H1 (cell line): ENCODE measurements at places on chromosomes 16 and 17.

GRCh38 chr16:86212706-86213436, 297.5 kb upstream of the FOXF1 start:
- no peak for DNase-seq

- no peak for DNase-seq
These were observed 11.7 kb downstream of the SLC7A6OS start for GRCh38 chr16:68298907-68299561.

GRCh38 chr17:33335491-33336173, 42.5 kb upstream of the ASIC2 start:
- no peak for DNase-seq

GRCh38 chr17:80920441-80920840, 71.2 kb upstream of the CHMP6 start:
- DNase-seq = no peak

DNA sequence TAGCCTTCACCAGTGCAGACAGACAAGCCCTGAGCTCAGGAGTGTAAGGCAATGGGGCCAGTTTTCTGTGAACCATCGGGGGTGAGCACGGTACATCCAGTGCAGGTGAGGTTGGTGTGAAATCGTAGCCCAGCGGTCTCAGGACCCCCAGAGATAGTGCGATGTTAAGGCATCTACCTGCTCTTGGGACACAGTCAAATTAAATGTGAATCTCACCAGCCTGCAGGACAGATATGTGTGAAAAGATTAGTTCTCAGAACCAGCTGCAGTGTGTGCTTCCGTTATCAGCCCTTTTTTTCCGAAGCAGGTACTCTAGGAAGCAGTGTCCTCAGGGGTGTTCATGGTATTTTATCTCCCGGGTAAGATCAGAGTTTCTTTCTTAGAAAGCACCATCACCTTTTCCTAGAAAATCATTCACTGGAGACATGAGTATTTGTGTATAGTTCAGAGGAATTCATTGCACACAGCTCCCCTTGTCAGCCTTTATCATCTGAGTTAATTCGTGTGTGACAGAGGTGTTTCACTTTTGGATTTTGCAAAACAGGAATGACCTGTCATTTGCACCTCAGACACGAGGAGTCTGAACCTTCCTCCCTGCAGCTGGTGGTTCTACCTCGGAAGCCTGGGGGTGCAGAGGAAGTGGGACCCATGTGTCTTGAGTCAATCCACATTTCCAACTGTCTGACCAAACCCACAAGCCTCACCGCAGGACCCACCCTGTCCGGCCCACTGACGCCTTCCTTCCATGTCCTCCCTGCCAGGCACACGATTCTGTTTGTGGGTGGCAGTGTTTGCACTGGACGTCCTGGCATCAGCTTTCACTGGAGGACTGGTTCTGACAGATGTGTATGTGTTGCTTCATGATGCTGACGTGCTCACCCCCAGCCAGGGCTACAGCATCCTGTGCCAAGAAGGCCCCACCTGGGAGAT, 107.8 kb downstream of the CLEC16A start:
- no peak for DNase-seq

DNA sequence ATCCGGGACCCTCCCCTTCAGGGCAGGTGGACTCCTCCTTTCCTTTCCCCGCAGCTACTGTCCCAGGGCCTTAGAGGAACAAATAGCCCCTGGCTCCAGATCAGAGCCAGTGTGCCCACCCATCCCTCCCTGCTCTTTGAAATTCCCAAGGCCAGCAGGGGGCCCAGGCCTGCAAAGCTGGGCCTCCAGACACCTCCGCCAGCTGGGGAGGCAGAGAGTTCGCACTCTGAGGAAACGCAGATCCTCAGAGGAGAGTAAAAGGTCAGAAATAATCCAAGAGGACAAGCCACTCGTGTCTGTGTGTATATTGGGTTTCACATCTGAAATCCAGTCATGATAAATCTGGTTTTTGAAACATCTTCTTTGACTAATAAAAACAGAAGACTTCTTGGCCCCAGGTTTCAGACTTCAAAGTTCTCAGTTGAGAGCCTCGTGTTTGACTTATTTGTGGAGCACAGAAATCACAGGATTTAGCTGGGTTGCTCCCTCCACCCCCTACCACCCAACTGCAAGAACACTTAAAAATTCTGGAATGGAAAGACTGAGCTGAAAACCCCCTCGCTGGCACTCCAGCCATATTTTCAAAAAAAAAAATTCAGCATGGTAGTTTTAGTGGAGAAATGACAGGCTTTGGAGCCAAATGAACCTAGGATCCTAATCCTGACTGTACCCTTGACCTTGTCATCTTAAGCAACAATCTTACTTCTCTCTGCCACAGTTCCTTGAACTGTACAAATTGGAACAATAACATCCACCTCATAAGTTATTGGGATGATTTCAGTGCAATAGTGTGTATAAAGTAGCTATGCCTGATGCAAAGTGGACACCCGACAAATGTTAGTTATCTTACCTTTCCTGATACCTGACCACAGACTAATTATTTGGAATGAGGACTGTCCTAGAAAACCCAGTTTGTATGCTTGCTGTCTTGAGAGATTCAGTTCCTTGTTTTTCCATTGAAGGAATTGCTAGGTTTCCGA, 44.5 kb upstream of the TBX2 start:
- no peak for DNase-seq

GRCh38 chr17:81000334-81000630, 8.6 kb downstream of the CHMP6 start:
- no peak for DNase-seq

- no peak for DNase-seq
These were observed 4.7 kb downstream of the IGSF6 start for GRCh38 chr16:21647562-21648164.

DNA sequence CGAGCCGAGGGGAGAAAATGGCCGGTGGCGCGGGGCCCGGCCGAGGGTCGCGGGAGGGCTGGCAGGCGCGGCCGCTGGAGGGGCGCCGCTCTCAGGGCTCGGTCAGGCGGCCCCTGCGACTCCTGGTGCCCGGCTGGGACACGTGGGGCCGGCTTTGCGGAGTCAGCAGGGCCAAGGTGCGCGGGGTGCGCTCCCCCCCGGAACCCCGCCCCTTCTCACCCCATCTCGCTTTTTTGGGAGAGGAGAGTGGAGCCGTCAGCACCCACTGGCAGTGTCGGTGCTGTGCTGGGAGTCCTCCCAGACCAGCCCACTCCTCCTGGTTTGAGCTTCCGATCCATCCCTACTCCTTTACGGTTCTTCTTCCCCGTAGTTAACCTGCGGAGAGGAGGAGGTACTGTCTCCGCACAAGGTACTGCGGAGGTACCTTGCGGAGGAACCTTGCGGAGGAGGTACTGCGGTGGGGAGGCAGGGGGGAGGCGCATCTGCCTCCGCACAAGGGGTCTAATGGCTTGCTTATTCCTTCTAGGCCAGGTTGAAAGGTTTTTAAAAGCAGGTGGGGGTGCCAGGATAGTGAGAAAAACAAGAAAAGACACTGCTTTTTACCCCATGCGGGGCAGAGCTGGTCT, 19.1 kb upstream of the CBX8 start:
- DNase-seq = no peak

DNA sequence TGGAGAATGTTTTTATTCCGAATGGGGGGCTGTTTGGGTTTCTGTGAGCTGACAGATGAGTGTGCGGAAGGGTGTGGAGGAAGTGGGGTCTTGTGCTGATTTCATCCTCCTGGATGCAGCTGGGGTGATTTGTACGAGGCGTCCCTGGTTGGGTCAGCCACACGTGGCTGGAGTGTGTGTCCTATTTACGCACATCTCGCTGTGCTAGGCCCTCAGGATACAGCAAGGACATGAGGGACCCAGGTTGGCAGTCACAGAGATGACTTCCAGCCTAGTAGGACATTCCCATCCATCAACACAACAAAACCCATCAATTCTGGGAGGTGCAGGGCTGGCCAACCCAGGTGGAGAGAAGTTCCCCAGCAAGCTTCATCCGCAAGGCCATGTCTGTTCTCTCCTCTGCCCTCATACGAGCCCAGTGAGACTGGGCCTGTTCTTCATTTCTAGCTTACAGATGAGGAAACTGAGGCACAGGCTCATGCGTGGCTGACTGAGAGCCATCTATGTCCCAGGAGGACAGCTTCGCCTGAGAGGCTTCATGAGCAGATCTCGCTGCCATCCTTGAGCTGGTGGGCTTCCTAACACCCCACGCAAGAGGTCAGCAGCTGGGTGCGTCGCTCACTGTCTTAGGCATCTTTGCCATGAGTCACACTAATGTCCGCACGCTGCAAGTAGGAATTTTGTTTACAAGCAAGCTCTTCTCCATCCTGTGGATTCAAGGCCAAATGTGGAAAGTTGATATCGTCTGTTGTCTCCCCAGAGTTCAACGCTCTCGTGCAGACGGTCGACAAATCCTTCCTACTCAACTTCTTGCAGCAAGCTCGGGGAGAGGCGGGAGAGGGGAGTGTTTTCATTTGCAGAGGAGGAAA, 24.4 kb downstream of the IRF8 start:
- DNase-seq = no peak

- no peak for DNase-seq
These were observed 6.2 kb downstream of the CRISPLD2 start for GRCh38 chr16:84825896-84826557.

DNA sequence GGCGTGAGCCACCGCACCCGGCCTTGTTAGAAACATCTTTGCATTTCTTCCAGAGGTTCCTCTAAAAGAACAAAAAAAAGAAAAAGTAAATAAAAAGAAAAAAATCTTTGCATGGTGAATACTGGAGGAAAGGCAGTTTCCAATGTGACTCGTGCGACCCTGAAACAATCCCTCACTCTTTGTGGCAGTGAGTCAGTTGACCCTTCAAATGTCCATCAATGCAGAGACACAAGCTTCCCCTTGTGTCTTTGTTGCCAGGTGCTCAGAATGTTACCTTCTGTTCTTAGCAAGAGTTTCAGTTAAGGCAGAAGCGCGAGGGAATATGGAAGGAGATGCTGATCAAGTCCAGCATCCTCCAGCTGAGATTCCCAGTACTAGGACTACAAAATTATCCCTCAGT, 16.4 kb downstream of the CACNG4 start:
- no peak for DNase-seq

DNA sequence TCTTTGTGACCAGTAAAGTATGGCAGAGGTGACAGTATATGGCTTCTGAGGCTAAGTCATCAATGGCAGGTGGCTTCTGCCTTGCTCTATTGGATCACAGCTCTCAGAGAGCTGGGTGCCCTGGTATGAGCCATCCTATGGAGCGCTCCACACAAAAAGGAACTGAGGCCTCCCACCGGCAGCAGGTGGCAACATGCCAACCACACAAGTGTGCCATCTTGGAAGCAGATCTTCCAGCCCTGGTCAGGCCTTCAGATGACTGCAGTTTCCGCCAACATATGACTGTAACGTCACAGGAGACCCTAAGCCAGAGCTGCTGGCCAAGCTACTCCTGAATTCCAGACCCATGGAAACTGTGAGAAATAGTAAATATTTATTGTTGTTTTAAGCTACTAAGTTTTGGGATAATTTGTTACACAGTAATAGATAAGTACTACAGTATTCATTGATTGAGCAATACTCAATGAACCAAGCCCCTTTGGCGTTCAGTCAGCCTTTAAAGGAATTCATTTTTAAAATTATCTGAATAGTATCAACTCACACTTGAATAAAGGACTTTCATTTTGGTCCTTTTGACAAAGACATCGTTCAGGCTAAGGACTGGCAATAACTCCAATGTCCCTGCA, 69.4 kb upstream of the LHX1 start:
- no peak for DNase-seq

- DNase-seq = no peak
These were observed 54.1 kb upstream of the CREBBP start for GRCh38 chr16:3934491-3935181.

DNA sequence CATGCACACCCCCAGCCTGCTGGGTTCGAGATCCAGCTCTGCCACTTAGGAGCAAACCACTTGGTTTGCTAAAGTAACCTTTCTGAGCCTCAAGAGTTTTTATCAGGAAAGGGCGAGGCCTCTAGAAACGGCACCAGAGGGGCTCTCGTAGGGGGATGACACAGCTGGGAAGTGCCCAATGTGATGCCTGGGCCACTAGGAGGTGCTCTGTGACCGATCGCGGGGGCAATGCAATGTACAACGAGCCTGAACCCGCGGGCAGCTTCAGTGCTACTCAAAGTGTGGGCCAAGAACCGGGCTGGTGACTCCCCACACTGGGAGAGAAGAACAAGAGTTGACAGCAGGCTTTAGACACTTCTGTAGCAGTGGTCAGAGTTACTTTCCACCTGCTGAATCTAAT, 9.4 kb downstream of the C16orf89 start:
- peak; percentile 81 for DNase-seq

- DNase-seq = no peak
These were observed 45.9 kb downstream of the PITPNM3 start for GRCh38 chr17:6510321-6510977.

DNA sequence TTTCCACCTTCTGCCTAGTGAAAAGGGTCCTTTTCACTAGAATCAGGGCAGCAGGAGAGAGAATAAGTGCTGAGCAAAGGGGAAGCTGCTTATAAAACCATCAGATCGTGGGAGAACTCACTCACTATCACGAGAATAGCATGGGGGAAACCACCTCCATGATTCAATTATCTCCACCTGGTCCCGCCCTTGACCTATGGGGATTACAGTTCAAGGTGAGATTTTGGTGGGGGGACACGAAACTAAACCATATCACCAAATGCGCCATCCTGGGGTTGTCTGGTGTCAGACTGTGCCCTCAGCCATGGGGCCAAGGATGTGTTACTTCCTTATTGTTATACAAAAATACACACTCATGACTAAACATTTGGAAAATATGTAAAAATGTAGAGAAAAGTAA, 10.4 kb upstream of the KATNB1 start:
- no peak for DNase-seq

DNA sequence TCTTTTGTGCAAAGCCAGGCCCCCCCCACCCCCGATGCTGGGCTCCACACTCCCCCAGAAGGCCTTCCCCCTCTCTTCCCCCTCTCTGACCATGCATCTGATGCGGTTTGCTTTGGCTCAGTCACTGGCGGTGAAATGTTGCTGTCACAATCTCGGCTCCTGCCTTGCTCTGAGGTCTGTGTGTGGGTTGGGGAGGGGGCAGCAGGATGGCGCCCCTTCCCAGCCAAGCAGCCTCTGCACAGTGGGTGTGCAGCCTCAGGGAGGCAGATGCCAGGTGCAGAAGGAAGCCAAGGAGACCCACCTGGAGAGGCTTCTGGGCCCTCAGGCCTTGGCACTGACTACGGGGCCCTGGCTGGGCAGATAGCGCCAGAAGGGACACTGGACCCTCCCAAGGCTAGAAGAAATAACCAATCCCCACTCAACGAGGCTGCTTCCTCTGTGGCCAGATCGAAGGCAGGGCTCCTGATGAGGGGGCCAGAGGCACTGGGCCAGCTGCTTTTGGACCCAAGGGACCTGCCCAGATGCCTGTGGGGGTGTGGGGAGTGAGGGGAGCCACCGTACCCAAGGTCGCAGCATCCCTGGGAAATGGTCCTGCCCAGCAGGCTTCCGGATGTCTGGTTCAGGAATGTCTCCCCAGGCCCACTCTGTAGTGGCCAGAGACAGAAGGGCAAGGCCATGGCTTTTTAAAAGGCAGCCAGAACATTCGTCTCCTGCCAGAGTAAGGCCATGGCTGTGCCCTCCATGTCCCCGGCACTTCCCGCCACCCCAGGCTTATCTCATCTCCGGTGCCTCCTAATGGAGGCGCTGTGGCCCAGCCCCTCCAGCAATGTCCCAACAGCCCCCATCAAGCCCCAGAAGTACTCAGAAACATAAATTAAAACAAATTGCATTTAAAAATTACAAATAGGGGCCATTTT, 43.4 kb upstream of the SLC38A10 start:
- no peak for DNase-seq
